ENCODE measurements at places on chromosomes 6 and 20.

DNA sequence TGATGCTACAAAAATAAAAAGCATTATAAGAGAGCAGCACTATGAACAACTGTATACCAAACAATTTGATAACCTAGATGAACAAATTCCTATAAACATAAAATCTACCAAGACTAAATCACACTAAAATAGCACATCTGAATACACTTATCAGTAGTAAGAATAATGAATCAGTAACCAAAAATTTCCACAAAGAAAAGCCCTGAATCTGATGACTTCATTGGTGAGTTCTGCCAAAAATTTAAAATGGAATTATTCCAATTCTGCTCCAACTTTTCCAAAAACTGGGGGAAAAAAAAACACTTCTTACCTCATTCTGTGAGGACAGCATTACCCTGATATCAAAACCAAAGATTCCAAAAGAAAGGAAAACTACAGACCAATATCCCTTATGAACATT is 206.2 kb downstream of the WDR27 start:
- DNase-seq = no peak

- DNase-seq = peak; percentile 49
Measured at GRCh38 chr20:34069341-34070078, 42.5 kb downstream of the EIF2S2 start.

DNA sequence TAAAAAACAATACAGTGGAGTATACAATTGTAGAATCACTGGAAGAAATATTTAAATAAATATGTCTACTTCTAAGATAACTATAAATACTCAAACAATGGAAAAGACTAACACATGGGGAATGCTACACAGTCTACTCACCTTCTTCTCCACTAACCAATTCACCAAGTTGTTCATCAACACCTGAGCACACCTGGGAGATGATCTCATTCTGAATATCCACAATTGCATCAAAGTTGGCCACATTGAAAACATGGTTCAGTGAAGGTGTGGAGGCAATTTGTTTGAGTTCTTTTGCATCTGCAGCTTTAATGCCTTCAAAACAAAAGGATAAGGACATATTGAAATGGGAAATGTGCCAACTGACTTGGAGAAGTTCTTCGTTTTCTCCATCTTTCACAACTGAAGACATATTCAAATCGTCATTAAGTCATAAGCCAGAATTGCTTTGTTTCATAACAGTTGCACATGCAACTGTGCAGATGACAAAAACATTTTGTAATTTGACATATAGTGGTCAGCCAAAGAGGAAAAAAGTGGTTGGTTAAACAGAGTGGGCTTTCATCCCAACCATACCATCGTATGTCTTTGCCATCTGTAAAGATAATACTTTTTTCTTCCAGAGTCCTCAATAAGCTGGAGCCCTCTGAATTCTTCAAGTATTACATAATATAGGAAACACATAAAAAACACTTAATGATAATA is 17.5 kb downstream of the COL12A1 start:
- no peak for DNase-seq

- no peak for DNase-seq
Measured at GRCh38 chr6:111105578-111105977, 18.3 kb downstream of the SLC16A10 start.

GRCh38 chr20:10465135-10465534 is 30.0 kb downstream of the SLX4IP start:
- DNase-seq = no peak

- DNase-seq = no peak
Measured at GRCh38 chr6:14130435-14131075, 13.0 kb downstream of the CD83 start.

- DNase-seq = no peak
Measured at GRCh38 chr6:27556406-27556805, 83.5 kb upstream of the ZNF184 start.

- DNase-seq = no peak
Measured at GRCh38 chr20:62389601-62390087, 2.7 kb downstream of the RPS21 start.

- no peak for DNase-seq
Measured at GRCh38 chr20:45917790-45918141, 5.8 kb upstream of the PLTP start.

Measured in activated naive CD4-positive, alpha-beta T cell treated with anti-CD3 and anti-CD28 coated beads, Interleukin-2, amount 50 U/mL, for 72 hours (primary cell).